ENCODE measurements at places on chromosomes 4 and X.

GRCh38 chr4:71406459-71406963 is 67.7 kb downstream of the SLC4A4 start:
- no peak for DNase-seq

- DNase-seq = no peak
These were observed 34.8 kb downstream of the LIN54 start for GRCh38 chr4:82975792-82976191.

GRCh38 chr4:3873408-3874027 is 107.3 kb downstream of the ADRA2C start:
- DNase-seq = no peak

DNA sequence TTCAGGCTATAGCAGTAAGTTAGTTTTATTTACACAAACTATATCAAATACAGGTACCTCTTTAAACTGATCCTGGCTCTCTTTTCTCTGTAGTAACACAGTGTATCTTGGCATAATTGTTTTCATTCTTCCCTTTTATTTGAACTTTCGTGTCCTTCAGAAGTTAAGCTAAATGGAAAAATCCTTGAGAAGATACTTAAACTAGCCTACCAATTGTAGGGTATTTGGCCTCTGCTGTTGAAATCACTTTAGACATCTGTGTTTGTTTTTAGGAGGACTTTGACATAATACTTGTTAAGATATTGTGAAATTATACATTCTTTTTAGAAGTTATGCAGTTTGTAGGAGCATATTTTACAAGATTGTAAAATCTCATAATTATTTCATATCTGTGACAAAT is 90.3 kb upstream of the GK2 start:
- no peak for DNase-seq

GRCh38 chrX:32966821-32967355 is 244.5 kb downstream of the DMD start:
- DNase-seq = no peak

DNA sequence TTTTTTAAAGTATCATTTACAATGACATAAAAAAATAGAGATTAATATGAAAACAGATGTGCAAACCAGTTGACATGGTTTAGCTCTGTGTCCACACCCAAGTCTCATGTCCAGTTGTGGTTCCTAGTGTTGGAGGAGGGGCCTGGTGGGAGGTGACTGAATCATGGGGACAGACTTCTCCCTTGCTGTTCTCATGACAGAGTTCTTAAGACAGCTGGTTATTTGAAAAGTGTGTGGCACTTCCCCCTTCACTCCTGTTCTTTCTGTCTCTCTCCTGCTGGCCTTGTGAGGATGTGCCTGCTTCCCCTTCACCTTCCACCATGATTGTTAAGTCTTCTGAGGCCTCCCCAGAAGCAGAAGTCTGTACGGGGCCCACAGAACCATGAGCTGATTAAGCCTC is 23.8 kb downstream of the CNOT6L start:
- DNase-seq = no peak

- DNase-seq = no peak
These were observed 45.1 kb downstream of the RPS3A start for GRCh38 chr4:151144329-151145072.

DNA sequence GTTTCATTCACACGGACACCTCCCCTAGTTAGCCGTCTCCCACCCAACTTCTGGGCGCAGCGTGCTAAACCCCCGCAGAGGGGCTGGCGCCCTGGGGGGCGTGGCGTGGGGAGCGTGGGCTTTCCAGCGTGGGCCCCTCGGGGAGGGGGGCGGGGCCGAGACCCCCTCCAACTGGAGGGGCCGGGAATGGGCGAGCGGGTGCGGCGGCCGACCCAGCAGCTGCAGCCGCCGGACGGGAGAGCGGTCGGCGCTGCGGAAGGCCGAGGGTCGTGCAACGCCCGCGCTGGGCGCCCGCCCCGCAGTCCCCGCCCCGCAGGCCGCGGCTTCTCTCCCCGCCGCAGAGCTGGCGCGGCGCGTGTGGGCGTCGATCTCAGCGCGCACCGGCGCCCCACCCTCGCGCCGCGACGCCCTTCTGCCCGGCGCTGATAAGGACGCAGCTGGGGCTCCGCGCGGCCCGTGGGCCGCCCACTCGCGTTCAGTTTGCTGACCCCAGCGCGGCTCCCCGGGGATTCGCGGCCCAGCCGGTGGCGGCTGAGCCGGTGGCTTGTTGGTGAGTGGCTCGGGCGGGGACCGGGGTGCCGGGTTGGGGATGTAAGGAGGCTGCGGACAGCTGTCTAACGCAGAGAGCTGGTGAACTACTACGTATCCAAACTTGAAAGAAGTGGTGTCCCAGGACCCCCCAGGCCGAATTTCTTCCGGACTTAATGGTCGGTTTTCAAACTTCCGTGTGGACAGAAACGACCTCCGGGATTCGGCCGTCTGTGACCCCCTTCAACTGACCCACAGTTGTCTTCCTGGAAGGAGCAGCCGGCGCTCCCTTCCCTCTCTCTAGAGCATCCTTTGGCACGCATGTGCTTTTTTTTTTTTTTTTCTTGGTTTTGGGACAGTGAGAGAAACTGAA is 1.5 kb downstream of the FHDC1 start:
- no peak for DNase-seq

GRCh38 chr4:114025176-114025777 is 45.8 kb upstream of the ARSJ start:
- no peak for DNase-seq

GRCh38 chr4:36152735-36153134 is 91.6 kb downstream of the ARAP2 start:
- no peak for DNase-seq
